ENCODE measurements at places on chromosomes 16 and 17.

DNA sequence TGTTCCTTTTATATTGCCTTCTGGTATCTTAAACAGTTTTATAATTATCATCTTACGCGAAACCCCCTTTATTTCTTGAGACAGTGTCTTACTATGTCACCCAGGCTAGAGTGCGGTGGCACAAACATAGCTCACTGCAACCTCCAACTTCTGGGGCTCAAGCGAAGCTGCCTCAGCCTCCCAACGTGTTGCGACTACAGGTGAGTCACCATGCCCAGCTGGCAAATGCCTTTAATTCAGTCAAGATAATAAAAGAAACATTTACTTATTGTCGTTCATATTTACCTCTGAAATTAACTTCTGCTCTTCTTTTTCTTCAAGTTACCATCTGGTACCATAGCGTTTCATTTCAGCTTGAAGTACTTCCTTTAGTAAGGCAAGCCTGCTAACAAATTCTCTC lies 43.9 kb downstream of the FBXL20 start:
- DNase-seq: no peak

GRCh38 chr16:4407543-4408322 lies 8.7 kb downstream of the CORO7 start:
- no peak for DNase-seq

DNA sequence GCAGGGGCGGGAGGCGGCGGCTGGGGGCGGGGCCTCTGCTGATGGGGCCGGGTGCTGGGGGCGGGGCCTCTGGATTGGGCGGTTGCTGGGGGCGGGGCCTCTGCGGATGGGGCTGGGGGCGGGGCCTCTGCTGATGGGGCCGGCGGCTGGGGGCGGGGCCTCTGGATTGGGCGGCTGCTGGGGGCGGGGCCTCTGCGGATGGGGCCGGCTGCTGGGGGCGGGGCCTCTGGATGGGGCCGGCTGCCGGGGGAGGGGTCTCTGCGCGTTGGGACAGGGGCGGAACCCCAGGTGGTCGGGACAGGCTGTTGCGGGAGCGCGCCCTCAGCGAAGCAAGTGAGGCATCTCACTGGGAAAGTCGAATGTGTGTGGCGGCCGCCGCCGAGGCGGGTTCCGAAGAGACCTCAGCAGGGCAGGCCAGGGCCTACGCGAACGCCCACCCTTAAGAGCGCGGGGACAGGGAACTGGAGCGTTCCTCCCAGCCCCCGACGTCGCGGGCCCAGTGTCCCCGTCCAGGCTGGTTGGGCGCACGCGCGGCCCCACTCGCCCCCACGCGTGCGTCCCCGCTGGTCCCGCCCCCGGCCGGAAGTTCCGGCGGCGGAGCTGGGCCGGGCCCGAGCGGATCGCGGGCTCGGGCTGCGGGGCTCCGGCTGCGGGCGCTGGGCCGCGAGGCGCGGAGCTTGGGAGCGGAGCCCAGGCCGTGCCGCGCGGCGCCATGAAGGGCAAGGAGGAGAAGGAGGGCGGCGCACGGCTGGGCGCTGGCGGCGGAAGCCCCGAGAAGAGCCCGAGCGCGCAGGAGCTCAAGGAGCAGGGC lies at the start of gene STUB1:
STUB1 (plus strand) TSS at position 597 of the 811 bp plus-strand sequence; CDS start at position 713, 116 bp downstream.
- DNase-seq: peak; percentile 92

- no peak for DNase-seq
Observed at GRCh38 chr17:2449486-2449885, 48.6 kb upstream of the MNT start.

- no peak for DNase-seq
Observed at GRCh38 chr17:4176808-4177472, 33.9 kb downstream of the CYB5D2 start.

DNA sequence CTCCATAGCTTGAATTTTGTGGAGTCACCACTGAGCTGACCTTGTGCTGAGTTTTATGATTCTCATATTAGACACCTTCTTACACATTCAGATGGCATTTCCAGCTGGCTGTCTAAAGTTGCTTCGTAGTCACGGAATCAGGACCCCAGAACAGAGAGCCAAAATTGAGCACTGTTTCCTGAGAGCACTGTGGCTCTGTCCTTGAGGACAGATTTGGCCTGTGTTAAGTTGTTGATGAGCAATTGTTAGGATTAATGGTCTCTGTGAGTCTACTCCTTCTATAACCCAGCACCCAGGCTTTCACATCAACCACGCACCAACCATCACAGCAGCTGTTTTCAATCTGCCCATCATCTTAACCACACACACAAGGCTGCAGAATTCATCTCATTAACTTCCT lies 277.5 kb upstream of the HSBP1 start:
- DNase-seq: no peak

DNA sequence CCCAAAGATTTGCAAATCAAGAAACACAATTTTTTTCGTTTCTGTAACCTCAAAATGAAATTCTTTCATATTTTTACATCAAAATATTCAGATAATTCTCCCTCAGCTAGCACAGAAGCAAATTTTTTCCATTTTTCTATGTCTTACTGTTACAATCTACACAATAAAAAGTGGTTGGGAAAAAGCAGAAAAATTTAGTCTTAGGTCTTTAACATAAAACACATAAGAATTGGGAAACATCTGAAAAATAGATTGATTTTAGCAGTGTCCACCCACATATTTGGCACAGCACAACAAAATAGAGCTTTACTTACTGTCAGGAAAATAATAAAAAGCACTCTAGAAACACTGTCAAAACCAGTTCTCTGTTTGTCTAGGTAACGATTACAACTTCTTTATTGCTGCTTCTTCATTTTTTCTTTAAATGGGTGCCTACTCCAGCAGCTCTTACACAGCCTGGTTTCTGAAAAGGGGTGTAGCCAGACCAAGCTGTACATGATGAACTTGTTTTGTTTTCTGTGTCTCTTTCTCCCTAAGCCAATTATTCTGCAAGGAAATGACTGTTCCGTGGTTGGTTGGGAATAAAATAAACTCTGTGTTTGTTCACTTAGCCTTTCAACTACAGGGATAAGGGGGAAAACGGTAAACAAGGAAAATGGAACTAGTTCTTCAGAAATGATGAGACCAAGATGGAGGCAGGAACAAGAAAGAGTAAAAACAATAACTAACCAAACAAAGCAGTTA lies at the start of gene ABCA6:
ABCA6 (minus strand) TSS at position 465 of the 744 bp plus-strand sequence. CDS start 1,192 bp downstream, outside the sequence.
- no peak for DNase-seq

DNA sequence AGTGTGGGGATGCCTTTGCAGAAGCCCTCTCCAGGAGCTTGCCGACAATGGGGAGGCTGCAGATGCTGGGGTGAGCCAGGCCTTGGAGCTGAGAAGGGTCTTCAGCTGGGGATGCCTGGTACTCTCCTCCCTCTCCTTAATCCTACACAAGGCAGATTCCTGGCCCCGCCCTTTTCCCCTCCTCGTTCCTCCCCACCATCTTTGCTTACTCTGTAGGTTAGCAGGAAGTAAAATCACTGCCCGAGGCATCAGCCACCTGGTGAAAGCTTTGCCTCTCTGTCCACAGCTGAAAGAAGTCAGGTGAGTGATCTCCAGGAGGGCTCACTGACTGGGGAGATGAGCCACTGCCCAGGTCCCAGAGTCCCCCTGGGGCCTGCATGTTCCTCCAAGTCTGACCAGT lies 38.7 kb downstream of the NLRC5 start:
- DNase-seq: no peak

DNA sequence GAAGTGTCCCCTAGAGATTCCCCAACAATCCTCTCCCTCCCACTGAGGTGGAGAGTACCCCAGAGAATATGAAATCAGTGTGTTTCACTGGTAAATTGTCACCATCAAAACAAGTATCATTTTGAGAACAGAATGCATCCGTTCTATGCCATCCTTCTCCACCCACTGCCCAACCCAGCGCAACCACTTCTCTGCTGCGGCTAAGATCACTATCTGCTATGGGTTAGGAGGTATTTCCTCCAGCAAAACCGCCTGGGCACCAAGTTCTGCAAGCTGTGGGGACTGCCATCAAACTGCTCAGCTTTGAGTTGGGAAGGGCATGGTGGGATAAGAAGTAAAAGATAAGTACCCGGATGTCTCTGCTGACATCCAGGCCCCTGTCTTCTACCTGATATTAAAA lies 24.4 kb downstream of the CNTNAP1 start:
- peak; percentile 91 for DNase-seq

- DNase-seq: no peak
Observed at GRCh38 chr17:79205688-79206205, 131.1 kb downstream of the ENGASE start.

GRCh38 chr17:66230922-66231591 lies 1.8 kb upstream of the APOH start:
- no peak for DNase-seq

- DNase-seq: peak; percentile 82
Observed at GRCh38 chr17:8057691-8058114, 18.8 kb downstream of the ALOX15B start.

DNA sequence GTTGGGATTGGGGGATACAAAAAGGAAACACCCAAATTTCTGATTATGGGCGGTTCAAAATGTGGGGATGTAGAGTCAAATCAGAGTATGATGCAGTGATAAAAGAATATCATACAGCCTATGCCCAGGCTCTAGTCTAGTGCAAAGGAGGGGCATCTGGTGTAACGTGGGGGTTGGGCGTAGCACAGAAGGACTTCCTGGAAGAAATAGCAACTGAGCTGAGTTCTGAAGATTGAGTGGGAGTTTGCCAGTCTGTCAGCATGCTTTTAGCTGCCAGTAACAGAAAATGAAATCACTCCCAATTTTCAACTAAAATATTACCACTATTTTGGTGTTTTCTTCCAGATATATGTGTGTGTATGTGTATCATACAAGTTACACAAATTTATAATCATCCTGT lies 196.9 kb downstream of the SPECC1 start:
- DNase-seq: no peak

DNA sequence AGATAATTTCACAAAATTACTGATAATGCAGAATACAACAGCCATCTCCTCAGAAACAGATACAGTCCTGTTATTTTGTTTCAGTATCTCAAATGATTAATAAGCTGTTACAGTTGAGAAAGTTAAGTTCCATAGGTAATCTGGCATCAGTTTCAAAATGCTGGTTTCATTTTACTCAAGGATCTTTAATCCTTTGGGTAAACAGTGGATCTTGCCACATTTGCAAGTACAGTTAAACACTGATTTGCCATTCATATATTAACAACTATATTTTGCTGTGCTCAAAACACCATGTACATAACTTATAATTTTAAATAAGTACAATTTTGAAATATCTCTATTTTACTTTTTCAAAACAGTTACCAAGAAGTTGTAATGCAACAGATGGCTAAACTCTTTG lies 31.2 kb downstream of the RPGRIP1L start:
- DNase-seq: no peak

DNA sequence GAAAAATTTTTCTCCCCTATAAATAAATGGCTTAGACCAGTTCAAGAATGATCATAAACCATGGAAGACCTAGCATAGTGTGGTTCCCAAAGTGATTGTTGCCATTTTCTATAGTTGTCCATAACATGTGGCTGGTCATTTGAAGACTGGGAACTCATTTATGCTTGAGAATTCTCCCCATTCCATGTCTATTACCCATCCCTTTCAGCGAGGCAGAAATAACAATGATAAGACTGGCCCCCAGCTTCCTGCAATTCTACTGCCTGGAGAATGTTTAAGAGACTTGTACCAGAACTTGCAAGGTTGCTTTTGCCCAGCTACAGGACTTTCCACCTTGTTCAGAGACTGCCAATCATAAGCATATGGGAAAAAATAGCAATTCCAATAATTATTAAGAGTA lies 146.5 kb upstream of the CDH11 start:
- DNase-seq: no peak

- no peak for DNase-seq
Observed at GRCh38 chr16:80377096-80377956, 163.5 kb upstream of the DYNLRB2 start.

DNA sequence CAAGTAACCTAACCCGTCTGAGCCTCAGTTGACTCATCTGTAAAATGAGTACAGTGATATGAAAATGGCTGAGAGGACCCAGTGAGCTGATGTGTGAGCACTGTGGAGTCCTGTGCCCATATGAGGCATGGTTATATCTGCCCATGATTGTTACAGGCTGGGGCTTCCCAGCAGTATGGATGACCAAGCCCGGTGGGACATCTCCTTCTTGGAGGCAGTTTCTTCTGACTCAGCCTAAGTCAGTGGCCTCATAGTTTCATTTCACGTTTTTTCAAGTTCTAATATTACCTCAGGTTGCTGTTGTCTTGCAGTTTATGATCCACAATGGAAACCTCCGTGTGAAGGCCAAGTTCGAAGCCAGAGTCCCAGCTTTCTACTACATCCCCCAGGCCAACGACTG lies 4.8 kb downstream of the ADAP2 start:
- DNase-seq: no peak

GRCh38 chr16:74874912-74875546 lies 100.4 kb upstream of the FA2H start:
- DNase-seq: no peak

DNA sequence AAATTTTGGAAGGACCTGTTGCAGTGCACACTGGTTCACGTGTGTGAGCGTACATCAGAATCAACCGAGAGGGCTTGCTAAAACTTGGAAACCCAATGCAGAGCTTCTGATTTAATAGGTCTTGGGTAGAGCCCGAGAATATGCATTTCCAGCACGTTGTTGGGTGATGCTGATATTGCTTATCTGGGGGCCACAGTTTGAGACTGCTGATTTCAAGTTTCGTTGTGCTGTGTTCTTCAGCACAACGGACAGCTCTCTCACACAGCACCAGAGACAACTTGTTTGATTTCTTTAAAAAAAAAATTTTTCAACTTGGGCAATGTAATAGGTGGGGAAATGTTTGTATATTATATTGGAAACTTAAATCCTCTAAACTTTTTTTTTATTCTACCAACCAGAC lies 9.4 kb downstream of the OR4D2 start:
- DNase-seq: no peak

DNA sequence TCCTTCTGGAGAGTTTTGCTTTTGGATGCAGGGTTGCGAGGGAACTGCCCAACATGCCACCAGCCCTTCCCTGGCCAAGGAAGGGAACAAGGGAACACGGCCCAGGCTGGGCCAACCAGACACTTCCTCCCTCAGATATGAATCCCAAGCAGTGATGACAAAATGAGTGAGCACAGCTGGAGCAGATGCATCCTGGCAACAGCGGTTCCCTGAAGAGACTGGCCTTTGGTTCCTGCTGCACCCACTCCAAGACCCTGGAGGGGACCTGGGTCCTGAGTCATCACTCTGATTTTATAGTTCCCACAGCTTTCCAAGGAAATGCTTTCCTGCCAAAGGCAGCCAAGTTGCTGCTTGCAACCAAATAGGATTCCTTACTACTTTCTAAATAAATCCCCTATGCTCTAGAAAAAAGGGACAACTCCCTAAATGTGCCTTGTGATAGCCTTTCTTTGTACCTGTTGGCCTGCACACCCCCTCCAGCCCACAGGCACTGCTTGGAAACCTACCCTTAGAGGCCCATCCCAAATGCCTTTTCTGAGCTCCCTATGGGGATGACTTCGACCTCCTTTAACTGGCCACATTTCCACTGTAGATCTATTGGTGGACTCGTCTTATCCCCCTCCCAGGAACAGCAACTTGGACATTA lies 5.3 kb downstream of the ST3GAL2 start:
- DNase-seq: no peak

All from activated CD4-positive, alpha-beta T cell treated with anti-CD3 and anti-CD28 coated beads, Interleukin-2, Interleukin-4, amounts not matched to agents 100 ng/mL and 50 ng/mL, durations not matched to agents 16 hours and 8 hours (primary cell).